A549 (cell line): ENCODE measurements at places on chromosomes 12 and 14.

- DNase-seq, result no peak
These were observed 250.5 kb upstream of the SOX5 start for GRCh38 chr12:24200010-24200409.

GRCh38 chr14:89407856-89408255 is 9.2 kb downstream of the FOXN3 start:
- no peak for DNase-seq

GRCh38 chr14:73465823-73466532 is 7.6 kb upstream of the NUMB start:
- no peak for DNase-seq

DNA sequence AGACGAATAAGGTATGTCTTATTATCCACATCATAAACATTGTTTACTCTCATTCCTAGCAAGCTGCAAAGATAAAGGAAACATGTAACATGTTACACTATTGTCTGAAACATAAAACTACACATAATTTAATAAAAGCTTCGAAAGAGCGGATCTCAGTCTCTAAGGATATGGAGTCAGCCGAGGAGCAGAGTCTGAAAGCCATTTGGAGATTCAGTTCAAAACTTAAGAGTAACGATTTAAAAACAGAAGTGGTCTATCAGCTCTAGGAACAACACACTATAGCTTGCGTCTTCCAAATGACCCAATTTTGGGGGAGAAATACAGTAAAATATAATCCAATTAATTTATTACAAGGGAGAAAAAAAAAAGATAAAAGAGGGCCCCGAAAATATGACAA is 775 bp downstream of the NEMF start:
- no peak for DNase-seq

- no peak for DNase-seq
These were observed 32.4 kb downstream of the LMO3 start for GRCh38 chr12:16573398-16574077.

DNA sequence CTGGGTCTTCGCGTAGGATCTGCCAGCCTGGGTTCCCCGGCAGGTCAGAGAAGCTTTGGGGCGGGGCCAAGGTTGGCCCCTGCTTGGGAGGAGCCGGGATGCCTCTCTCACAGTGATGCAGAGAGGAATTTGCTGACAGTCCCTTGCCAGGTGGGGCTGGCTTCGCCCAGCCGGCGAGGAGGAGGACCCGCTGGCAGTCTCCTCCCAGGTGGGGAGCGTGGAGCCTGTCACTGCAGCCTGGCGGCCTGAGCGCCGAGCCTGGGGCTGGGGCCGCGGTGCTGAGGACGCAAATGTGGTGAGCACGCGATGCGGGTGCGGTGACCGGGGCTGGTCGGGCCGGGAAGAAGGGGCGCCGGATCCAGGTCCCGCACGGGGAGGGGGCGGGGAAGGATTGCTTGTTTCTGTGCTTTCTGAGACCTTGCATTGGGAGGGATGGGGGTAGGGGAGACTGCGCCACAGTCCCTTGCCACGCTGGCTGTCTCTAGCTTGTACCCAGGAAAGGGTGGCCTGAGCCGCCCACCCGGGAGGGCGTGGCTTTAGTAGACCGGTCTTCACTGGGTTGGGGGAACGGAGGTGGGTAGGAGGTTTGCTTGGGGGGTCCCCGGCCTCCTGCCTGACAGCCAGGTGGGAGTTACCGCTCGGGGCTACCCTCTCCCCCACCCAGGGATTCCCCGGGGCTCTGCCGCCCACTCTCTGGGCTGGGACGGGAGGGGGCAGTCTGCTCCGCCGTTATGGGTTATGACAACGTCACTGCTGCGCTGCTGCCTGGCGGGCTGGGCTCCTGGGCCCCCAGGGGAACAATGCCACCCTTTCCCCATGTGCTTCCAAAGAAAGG is at the start of gene TMEM63C:
TSS of gene TMEM63C (plus strand) at position 196 of the 835 bp plus-strand sequence. CDS start 37,016 bp downstream, outside the sequence.
- DNase-seq, result peak; percentile 78

DNA sequence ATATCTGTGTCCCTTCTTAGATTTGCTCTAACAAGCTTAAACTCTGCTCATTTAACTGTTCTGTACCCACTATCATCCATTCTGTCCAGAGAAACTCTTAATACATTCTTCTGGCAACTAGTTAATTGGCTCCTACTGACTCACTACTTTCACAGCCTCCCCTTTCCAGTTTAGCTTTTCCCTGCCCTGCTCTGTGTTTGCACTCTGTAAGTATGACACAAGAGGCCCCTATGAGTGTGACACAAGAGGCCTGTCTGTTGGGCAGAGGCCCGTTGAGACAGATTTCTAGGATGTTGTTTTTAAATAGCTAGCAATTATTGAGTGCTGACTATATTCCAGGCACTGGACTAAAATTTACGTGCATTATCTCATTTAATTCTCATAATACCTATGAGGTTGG is 246.0 kb upstream of the DAAM1 start:
- no peak for DNase-seq

GRCh38 chr14:89540009-89540829 is 123.2 kb upstream of the FOXN3 start:
- DNase-seq, result no peak

DNA sequence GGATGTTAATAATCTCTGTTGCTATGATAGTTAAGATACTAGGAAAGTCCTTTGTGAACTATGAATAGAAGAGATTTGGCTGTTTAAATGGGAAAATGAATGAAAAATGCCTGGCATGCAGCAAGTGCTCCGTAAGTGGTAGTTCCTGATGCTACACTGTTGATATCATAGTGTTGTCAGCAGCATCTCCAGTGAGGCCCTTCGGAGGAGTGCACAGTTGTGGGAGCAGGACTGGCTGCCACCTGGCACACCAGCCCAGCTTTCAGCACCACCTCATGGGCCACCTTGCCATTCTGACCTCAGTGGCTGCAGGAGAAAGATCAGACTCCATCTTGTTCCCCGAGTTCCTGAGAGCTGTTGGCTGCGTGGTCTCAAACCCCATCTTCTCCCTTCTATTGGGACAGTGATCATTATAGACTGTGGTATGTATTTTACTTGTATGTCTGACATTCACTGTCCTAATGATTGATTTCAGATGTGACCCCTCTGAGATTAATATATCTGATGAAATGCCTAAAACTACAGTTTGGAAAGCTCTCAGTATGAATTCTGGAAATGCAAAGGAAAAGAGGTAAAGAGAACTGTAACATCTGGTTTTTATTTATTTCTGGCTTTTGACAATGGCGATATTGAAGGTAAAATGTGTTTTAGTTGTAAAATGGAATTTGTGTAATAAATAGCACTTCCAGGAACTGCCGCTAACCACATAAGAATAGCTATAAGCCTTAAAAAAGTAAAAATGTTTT is 80.9 kb downstream of the SLC4A8 start:
- no peak for DNase-seq

GRCh38 chr14:50083467-50084337 is 32.7 kb downstream of the VCPKMT start:
- DNase-seq, result no peak

- DNase-seq, result no peak
These were observed 5.9 kb downstream of the RNASE8 start for GRCh38 chr14:21063479-21063878.

- no peak for DNase-seq
These were observed 948.2 kb downstream of the BCL11B start for GRCh38 chr14:98323836-98324235.

DNA sequence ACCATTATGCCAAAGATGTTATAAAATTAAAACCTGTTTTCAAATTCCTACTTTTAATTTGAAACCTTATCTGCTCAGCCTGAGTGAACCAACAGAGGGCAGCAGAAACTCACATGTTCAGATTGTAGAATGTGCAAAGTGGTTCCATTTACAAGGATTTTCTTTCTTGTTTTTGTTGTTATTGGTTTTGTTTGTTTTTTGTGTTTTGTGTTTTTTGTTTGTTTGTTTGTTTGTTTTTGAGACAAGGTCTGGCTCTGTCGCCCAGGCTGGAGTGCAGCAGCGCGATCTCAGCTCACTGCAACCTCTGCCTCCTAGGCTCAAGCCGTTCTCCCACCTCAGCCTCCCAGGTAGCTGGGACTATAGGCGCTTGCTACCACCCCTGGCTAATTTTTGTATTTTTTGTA is 22.8 kb upstream of the GARIN2 start:
- DNase-seq, result peak; percentile 64

- DNase-seq, result no peak
These were observed 82.7 kb downstream of the PPP2R5C start for GRCh38 chr14:101844219-101844618.
